ENCODE measurements at places on chromosomes 5 and 9.

GRCh38 chr9:23438299-23438907, 387.6 kb downstream of the ELAVL2 start:
- DNase-seq = no peak

- DNase-seq = no peak
Observed at GRCh38 chr9:129323376-129323998, 145.4 kb upstream of the IER5L start.

DNA sequence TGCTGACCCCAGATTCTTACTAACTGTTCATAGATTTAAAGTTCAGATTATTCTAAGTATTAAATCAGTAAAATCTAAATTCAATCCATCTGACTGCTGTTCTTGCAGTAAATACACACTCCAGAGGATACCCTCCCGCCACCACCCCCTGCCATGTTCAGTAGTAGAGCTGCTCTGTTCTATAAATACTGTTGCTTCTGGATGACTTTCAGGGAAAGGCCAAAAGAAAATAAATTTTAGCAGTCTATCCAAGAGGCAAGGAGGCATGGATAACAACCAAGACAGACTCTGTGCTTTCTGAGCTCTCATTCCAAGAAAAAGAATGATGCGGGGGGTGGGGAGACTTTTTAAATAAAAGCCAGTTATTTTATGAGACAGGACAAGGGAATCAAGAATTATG, 115.1 kb downstream of the ADAMTS6 start:
- no peak for DNase-seq

DNA sequence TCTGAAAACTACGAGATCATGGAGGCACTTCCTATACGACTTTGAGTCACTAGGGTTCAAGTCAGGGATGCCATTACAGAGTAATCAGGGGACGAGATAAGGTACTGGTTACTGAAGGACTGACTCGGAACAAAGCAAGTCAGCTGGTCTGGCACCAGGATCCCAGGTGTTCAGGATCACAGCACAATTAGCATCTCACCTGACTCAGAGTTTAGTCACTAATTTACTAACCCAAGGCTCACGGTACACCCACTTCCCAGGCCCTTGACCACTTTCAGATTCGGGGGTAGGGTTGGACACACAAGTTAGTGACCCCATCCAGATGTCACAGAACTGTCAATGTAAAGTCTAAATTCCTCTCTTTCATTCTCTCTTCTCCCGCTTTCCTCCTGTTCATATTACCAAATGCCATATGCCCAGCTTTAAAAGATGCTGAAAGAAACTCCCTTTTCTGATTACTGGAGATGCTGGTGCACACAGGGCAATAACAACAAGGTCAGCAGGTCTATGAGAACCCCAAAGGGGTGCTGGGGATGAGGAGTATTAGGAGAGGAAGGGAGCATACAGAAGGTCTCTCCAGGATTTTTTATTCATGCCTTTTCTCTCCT, 657.8 kb downstream of the TLE1 start:
- DNase-seq = peak; percentile 81

- DNase-seq = peak; percentile 7
Observed at GRCh38 chr9:85900504-85901201, 40.3 kb upstream of the NAA35 start.

- no peak for DNase-seq
Observed at GRCh38 chr9:125969462-125969861, 222.3 kb downstream of the PBX3 start.

- DNase-seq = no peak
Observed at GRCh38 chr5:431001-431710, 11.8 kb upstream of the EXOC3 start.

- no peak for DNase-seq
Observed at GRCh38 chr5:122835681-122836080, 9.7 kb upstream of the SNX24 start.

GRCh38 chr9:137452006-137452760, 7.0 kb downstream of the NSMF start:
- DNase-seq = no peak

DNA sequence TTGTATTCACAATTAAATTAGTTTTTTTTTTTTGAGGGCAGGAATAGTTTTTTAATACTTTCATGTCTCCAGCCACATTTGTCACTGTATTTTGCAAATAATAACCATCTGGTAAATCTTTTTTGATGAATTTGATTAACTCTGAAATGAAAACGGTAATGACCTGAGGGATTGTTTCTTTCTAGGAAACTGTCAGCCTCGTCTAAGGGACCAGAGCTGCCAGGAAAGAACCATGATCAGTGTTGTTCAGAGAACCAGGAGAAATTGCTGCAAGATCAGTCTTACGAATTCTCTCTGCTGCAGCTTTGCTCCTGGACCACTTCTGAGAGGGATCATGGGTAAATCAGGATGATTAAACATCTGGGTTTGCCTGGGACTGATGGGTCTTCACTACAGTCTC, 114.5 kb upstream of the TAF11L2 start:
- no peak for DNase-seq

DNA sequence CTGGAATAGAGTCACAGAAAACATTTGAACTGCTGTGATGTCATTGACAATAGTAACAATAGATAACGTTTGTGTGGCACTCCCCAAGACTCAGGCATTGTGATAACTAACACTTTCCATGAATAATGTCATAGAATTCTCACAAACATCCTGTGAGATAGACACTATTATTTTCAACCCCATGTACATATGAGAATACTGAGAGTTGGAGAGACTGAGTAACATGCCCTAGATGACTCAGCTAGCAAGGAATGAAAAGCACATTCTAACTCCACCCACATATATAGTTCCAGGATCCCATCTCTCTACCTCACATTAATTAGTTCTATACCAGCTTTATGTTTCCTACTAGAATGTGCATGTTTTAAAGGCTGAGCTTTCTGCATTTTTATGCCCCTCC, 71.4 kb downstream of the ASTN2 start:
- DNase-seq = peak; percentile 28

DNA sequence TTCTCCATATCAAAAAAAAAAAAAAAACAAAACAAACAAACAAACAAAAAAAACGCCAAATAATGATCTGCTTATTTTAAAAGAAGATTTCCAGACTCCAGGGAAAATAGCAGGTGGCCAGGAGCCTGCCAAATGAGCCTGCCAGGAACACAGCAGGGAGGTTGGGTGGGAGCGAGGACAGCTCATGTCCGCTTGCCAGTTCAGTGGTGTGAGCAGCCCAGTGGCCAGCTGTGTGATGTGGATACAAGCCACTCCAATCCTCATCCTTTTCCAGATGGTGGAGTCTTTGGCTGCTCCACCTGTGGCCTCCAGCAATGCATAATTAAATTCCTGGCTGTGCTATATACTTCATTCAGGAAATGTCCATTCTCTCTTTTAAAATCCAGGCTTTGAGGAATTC, 1025.1 kb upstream of the C9orf72 start:
- DNase-seq = no peak

DNA sequence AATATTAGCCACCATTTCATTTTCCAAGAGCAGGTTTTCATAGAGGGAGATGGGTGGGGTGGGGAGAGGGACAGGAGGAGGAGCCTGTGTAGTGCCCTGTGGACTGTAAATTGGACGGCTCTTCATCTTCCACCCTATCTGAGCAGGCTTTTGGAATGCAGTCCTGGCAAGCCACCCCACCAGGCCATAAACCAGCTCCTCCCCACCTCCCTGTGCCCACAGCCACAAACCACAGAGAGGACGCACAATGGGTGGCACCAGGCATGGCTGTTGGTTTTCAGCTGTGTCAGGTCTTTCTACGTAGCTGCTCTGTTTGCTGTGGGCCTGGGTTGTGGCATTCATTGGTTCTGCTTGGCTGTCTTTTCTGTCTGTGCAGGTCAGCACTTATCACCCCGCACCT, 58.0 kb downstream of the PLAC8L1 start:
- no peak for DNase-seq

GRCh38 chr9:125950880-125951471, 203.8 kb downstream of the PBX3 start:
- no peak for DNase-seq

GRCh38 chr9:18061856-18062255, 412.1 kb upstream of the ADAMTSL1 start:
- DNase-seq = no peak

GRCh38 chr9:11931109-11931508, 762.1 kb upstream of the TYRP1 start:
- peak; percentile 10 for DNase-seq

DNA sequence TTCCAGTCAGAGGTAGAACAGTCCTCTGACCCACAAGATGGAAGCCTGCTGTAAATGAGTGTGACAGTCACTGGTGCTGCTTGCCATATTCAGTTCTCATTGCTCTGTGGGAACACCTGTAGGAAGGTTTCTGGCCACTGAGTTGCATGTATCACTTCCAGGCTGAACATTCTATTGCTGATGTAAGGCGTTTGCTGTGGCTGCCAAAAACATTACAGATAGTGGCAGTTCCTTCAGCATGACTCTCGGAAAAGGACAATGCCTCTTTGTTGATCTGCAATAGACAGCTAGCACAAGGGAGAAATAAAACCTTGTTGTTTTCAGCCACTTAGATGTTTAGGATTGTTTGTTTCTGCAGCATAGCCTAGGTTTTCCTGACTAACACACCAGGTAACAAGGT, 217.2 kb downstream of the AGTPBP1 start:
- no peak for DNase-seq

- DNase-seq = no peak
Observed at GRCh38 chr9:78713614-78714405, 416.9 kb downstream of the PSAT1 start.

GRCh38 chr5:126972062-126972895, 58.1 kb downstream of the MARCHF3 start:
- no peak for DNase-seq

DNA sequence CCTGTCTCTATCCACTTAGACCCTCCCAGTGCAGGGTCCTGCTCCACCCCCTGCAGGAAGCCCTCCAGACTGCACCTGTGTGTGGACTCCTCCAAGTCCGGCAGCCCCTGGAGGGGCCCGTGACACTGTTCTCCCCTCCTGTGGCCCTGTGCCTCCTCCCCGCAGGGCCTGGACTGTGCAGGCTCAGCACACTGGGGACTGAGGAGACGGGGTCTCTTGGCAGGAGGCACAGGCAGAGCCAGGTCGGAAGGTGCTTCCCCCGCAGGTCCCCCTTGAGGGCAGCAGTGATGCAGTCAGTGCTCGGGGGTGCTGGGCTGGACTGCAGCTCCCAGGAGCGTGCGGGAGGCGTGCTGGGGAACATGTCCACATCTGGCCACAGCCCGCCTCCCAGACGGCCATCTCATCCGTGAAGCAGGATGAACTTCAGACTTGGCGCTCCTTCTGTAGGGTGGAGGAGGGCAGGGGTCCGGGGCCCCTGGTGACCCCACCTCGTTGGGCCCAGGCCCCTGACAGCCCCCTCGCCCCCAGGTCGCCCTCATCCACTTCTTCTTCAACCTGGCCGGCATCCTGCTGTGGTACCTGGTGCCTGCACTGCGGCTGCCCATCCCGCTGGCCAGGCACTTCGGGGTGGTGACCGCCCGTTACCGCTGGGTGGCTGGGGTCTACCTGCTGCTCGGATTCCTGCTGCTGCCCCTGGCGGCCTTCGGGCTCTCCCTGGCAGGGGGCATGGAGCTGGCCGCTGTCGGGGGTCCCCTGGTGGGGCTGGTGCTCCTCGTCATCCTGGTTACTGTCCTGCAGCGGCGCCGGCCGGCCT, 4.9 kb downstream of the SLC34A3 start:
- no peak for DNase-seq

DNA sequence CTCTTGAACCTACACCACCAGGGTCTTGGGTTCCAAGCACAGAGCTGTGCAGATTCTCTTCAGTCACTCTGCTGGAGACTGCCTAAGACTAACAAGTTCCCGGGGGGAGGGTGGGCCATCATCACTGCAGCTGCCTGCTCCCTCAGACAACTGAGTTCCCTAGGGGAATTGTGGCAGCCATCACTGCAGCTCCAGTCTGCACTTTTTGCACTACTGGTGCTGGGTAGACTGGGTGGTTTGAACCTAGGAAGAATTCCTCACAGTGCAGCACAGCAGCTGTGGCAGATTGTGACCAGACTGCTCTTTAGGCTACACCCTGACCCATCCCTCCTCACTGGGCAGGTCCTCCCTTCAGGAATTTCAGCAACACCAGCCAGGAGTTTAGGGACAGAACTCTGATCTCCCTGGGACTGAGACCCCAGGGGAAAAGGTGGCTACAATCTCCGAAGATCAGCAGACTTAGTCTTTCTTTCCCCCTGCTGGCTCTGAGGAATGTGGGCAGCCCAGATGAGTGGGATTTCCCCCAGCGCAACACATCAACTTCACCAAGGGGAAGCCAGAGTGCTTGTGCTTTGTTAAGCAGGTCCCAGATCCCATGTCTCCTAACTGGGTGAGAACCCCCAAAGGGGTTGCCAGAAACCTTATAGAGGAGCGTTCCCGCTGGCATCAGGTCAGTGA, 30.9 kb upstream of the RGMB start:
- no peak for DNase-seq

- no peak for DNase-seq
Observed at GRCh38 chr5:24142341-24142740, 502.4 kb downstream of the CDH10 start.

DNA sequence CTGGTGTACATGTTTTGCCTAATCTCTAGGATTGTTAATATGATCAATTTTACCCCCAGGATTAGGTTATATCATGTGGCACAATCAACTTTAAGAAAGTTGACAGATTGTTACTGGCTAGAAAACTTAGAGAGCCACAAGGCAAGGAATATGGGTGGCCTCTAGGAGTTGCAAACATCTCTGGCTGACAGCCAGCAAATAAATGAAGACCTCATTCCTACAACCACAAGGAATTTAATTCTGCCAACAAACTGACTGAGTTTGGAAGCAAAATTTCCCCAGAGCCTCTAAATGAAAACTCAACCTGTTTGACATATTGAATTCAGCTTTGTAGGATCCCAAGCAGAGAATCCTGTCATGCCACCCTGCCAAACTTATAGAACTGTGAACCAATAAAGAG, 196.4 kb upstream of the PTGER4 start:
- DNase-seq = no peak

- DNase-seq = no peak
Observed at GRCh38 chr9:5301544-5301943, 3.0 kb downstream of the RLN2 start.

- DNase-seq = peak; percentile 17
Observed at GRCh38 chr5:131363811-131364506, 100.1 kb downstream of the CDC42SE2 start.

GRCh38 chr5:150593593-150593992, 46.9 kb upstream of the SYNPO start:
- no peak for DNase-seq

- DNase-seq = no peak
Observed at GRCh38 chr5:21195145-21195544, 1207.1 kb upstream of the CDH18 start.

GRCh38 chr5:147391781-147392180, 118.1 kb downstream of the DPYSL3 start:
- DNase-seq = peak; percentile 69

DNA sequence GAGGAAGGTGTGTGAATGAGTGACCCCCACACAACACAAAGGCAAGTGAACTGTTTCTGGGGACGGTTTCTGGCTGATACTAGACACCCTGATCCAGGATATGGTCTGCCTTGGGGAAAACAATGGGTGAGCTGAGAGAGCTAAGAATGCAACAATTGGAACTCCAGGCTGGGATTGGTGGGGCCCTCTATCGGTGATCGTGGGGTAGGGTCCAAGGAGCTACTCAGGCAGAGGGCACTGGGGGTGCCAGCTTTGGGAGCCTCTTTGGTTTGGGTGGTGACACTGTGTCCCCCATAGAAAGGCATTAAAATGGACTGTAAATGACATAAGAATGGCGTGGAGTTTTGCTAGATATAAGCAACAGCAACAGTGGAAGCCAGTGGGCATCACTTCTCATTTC, 439.1 kb downstream of the DMAC1 start:
- DNase-seq = no peak

Measured in foreskin keratinocyte (primary cell).